Activated CD8-positive, alpha-beta memory T cell treated with anti-CD3 and anti-CD28 coated beads for 1 hour (primary cell): ENCODE measurements at places on chromosomes 2 and 18.

DNA sequence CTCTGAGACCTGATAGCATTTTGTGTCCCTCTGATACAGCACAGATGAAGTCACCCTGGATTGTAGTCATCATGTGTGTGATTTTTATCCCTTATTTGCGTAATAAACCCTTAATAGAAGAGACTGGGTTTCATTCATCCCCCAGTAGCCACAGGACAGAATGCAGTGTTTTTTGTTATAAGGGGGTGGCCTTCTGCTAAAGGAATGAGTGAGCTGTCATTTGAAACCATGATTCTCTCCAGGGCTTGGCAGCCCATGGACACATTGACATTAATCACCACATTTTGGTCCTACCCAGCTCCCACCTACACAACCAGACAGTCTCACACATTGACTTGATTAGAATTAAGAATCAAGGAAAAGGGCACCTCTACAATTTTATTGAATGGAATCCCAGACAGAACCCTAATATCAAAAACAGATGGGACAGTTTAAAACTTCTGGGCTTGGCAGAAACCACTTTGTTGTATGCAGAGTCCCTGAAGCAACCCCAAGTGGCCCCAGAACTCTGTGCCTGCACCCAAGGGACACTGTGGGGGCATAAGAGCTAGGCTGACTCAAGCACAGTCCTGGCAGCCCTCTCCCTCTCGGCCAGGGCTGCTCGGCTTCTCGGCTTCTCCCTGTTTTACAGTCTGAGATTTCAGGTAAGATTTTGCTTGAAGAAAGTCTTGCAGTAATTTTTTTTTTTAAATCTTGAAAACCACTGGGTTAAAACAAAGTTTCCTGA is 254.0 kb upstream of the SLC14A2 start:
- no peak for DNase-seq

DNA sequence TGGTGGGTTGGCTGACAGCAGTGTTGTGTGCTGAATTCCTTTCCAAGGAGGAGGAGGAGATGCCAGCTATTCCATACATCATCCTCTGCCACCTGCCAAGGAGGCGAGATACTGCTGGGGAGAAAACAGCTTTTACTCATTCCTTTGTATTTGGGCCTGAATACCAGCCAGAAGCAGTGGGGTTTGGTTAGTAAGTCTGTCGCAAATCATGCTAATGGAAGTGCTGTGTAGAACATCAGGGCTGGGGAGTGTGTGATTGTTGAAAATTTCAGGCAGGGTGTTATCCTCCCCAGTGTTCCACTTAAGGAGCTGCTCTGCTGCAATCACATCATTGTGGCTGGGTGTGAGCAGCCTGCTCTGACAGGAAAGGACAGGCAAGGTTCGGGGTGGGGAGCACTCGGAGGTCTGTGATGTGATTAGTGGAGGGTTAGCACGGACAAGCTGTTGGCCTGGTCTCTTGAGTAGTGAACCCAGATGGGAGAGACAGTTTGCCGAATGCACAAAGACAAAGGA is 128.2 kb upstream of the DLX2 start:
- no peak for DNase-seq

DNA sequence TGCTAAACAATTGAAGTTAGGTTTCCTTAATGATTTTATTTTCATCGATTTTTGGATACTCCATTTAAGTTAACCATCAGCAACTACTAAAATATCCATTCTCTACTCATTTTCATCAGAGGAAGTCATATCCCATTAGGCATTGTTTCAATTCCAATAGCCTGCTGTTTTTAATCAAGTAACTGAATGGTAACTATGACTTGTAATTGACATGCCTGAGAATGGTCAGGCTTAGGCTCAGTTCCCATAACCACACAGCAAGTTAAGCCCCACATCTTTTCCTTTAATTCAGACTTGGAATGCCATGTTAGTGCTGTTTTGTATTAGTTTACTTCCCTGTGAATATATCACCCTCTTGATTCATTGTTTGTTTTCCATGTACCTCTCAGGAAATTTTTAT is 398.8 kb downstream of the ARHGAP15 start:
- no peak for DNase-seq

DNA sequence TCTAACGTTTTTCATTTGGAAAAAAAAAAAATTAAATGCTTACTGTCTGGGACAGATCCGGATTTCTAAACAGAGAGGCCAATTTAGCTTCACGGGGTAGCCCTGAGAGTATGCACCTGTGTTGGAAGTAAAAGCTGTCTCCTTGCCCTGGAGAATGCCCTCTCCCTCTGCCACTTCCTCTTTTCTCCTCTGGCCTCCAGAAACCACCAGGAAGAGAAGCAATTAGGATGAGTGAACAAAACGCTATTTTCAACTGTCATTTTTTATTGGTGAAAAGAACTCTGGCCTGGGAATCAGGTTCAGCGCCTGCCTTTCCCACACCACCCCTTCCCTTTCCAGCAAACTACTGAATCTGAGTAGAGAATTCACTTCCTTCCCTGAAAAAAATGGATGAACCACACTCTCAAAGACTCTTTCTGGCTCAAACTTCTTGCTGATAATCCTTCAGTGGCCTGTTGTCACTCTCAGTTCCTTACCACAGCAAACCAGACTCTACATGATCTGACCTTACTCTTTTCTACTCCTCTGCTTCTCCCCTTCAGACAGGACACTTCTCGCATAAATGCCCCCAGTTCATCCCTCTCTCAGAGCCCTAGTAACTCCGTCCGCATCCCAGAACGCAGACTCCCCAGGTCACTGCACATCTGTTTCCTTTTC is 29.8 kb downstream of the KLF7 start:
- no peak for DNase-seq

- DNase-seq, result no peak
These were observed 59.9 kb downstream of the TNP1 start for GRCh38 chr2:216799873-216800431.

GRCh38 chr18:59951591-59951990 is 51.8 kb downstream of the PMAIP1 start:
- no peak for DNase-seq

GRCh38 chr18:13138420-13139139 is 80.0 kb upstream of the LDLRAD4 start:
- no peak for DNase-seq

- DNase-seq, result no peak
These were observed at the start of gene GRB14 for GRCh38 chr2:164620873-164621763. Gene GRB14 (minus strand): TSS chr2:164621482. CDS start chr2:164621309, 173 bp downstream.

DNA sequence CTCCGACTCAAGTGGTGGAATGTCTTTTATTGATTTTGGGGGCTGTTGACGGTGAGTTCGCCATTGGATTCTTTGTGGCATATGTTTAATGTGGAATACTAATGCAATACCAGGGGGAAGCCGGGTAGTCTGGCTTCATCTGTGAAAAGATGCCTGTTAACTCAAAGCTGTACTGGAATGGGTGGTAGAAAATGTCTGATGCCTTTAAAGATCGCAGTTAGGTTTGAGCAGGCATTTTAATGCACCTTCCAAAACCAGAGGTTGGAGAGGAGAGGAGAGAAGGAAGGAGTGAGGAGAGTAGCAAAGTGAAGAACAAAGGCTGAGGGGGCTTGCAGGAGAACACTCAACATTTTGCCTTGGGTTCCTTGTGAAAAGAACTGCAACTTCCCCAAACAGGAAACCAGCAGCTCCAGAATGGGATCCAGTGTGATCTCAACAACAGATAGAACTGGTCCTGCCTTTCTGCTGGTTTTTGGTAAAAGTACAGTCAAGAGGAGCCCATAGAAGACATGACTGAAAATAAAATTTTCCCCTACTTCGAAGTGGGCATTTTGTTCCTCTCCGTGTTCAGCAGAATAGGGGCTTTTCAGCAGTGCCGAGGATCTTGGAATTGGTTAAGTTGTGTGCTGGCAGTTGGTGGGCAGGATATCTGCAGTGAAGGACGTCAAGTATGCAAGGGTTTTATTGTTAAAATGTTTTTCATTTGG is 1.5 kb downstream of the ZNF532 start:
- no peak for DNase-seq

DNA sequence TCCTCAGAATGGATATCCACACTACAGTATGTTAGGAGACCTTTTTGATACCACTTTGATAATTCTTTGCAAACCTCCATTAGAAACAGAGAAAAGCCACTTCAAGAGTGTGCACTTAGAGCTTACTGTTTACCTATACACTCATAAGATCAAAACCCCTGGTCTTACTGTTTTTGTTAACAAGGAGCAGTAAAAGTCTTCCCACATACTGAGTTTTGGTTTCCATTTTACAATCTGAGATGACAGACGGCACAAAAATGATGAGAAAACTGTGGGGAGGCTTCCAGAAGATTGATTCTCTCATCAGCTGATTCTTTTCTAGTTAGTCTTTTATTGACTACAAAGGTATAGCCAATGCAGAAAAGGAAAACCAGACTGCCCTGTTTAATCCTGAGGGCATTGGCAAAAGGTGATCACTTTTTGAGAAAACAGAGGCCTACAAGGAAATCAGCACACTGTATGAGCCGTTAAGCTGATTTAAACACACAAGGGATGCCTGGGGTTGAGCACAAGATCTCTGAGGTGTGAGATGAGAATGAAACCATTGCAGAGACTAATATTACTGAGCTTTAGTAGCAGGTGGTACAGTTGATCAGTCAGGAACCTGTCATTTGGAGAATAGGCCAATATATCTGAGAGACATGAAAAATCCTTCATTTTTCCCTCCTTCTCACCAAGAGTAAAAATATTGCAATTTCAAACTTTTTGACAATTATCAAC is 368.6 kb downstream of the GRB14 start:
- DNase-seq, result no peak

DNA sequence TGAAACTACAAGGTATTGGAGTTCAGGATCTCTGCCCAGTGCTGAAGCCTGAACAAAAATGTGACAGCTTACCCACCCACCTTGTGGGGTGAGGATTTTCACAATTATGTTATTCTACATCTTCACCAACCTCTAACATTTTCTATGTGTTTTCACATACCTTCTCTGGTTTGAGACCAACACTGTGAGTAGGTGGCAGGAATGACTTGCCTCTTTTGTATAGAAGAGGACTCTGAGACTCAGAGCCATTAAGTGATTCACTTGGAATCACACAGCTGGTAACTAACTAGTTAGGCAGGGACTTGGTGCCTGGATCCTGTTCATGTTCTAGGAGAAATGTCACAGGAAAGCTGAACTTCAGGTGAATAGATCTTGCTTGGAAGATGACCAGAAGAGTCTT is 14.8 kb upstream of the SRBD1 start:
- no peak for DNase-seq

DNA sequence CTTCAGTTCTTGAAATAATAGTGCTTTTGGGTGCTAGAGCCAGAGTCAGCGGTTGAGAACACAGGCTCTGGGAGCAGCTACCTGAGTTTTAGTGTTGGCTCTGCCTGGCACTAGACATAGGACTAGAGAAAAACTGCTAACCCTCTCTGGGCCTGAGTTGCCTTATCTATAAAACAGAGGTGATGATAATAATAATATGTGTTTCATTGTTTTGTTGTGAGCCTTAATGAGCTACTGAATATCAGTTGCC is 391.7 kb downstream of the PTPRM start:
- DNase-seq, result no peak

- no peak for DNase-seq
These were observed 226.0 kb upstream of the PXDN start for GRCh38 chr2:1970341-1970740.

DNA sequence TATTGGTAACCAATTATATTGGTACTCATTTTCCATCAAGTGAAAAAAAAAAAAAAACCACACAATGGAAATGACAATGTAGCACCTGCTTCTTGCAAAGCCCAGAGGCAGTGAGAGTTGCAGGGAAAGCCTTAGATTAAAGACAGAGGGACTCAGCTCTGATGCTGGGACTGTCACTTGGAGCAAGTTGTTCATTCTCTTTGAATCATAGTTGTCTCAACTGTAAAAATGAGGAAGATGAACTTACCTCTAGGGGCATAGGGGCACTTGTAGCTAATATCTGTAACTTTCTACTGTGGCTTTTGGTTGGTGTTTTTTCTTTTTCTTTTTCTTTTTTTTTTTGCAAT is 81.4 kb upstream of the LPIN2 start:
- no peak for DNase-seq

- no peak for DNase-seq
These were observed 130.6 kb downstream of the RAD51AP2 start for GRCh38 chr2:17387591-17387990.

DNA sequence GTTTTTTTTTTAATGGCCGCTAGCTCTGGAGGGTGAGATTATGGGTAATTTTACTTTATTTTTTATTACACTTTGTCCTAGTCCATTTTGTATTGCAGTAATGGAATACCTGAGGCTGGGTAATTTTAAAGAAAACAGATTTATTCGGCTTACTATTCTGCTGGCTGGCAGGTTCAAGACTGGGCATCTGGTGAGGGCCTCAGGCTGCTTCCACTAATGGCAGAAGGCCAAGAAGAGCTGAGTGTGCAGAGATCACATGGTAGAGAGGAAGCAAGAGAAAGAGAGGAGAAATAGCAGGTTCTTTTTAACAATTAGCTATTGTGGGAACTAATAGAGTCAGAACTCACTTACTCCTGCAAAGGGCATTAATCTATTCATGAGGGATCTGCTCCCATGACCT is 52.4 kb upstream of the ARHGAP28 start:
- DNase-seq, result no peak

GRCh38 chr2:110729106-110729505 is 3.3 kb upstream of the ACOXL start:
- DNase-seq, result no peak

DNA sequence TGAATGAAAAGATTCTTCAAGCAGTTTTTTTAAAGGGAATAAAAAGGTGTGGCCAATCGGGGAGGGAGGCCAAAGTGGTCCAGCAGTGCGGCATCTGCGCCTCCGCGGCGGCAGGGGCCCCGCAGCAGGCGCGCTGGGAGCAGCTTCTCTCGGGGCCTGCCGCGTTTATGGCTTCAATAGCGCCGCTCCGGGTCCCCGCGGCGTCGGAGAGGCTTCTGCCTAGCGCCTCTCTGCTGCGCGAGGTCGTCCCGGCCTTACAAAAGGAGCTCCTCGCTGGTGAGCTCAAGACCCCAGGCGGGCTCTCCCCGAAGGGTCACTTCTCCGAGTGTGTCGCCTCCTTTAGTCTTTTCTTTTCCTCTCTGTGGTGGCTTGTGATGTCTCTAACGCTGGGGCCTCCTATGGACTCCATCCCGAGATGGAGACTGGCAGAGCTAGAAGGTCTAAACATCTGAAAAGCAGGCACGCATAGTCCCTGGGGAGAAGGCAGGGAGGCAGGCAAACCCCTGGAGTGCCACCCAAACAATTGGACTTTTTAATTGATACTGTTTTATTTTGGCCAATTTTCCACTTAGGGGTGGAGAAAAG is 67.1 kb downstream of the SUMO1 start:
- DNase-seq, result no peak

DNA sequence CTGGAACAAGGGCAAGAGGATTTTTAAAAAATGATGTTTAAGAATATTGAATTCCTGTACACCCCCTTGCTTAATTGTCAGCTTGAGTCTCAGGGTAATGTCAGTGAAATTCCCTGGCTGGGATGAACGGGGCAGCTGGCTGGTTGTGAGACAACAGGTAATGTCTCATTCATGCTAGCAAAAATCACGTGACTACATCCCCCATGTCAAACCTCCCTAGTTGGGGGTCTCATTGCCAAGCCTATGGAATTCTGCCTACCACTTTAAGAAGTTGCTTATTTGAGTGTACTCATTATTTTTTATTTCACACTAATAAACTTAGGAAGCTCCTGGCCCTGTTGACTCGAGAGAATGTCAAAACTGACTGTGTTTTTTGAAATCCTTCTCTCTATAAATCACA is 218.3 kb downstream of the ICOS start:
- no peak for DNase-seq
